Mesenteric fat pad (tissue), 1 donor: ENCODE measurements at places on chromosomes 5 and 9. TPM values are rescaled to one million over a fixed set of nuclear protein-coding genes. Genes with fewer than 3 reads are reported as not detected.

TGFBI gene
- 254 TPM for total RNA-seq

DNA sequence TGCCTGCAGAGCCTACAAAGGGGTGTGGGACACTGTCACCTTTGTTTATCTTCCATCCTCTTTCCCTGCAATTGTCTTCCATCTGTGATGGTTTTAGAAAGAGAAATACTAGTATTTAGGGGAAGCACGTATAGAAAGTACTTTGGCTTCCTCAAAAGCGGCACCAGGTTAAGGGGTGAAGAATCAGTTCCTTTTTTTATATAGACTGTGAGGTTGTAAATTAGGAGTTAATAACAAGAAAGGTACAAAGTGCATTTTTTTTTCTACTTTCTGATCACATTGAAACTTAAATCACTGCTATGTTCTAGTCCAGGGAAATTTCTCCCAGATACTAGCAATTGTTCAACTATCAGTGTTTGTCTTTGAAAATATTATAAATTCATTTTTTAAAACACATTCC lies 219.3 kb downstream of the CEMIP2 start:
- no peak for DNase-seq

GAPVD1 gene
- total RNA-seq: 66.8 TPM

DNA sequence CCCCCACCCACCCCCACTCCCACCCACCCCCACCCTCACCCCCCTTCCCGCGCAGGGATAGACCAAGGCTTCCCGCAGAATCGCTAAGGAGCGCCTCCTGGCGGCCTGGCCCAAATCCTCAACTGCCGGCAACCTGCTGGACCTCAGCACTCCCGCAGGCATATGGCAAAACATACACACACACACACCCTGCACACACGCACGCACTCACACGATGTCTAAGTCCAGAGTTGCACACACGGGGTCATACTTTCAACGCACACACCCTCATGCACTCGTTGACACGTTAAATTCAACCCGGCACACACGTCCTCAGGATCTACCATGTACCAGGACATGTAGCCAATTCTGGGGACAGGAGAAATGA lies 1.7 kb downstream of the CPLX2 start:
- DNase-seq: no peak

DNA sequence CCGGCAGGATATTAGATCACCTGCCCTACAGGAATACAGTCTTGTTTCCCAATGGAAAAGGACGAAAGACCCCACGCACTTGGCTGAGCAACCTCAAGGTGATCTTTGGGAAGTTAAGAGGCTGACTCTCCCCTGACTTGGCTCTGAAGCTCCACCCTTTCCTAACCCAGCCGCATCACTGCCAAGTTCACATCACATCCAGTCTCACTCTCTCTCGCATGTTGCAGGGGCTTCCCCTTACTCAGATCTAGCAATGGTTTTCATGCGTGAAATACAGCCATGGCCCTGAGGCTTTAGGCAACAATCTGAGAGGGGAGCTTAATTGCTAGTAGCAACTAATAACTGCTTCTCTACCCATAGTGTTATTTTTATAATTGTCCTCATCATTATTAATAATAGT lies 211.6 kb downstream of the DOCK8 start:
- DNase-seq: no peak

- no peak for DNase-seq
Measured at GRCh38 chr5:124333298-124333979, 413.0 kb downstream of the ZNF608 start.

DNA sequence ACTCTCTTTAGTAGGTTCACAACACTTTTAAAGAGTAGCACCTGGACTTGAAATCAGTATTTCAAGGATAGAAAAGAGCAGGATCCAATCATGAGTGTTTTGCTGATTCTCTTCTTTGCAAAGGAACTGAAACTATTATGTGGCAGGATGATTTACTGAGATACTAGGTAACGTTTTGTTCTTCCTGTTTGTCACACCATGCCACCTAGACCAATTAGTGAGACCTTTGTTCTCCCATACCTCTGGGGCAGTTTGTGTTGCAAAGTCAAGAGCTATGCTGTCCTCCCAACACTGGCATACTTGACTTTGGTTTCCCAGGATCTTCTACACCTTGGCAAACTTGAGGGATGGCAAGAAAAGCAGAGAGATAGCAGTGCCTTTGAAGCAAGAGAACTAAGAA lies 43.4 kb downstream of the PPP1R2B start:
- no peak for DNase-seq

GRCh38 chr9:6007058-6007769 lies 8.2 kb downstream of the RANBP6 start:
- peak; percentile 97 for DNase-seq

DNA sequence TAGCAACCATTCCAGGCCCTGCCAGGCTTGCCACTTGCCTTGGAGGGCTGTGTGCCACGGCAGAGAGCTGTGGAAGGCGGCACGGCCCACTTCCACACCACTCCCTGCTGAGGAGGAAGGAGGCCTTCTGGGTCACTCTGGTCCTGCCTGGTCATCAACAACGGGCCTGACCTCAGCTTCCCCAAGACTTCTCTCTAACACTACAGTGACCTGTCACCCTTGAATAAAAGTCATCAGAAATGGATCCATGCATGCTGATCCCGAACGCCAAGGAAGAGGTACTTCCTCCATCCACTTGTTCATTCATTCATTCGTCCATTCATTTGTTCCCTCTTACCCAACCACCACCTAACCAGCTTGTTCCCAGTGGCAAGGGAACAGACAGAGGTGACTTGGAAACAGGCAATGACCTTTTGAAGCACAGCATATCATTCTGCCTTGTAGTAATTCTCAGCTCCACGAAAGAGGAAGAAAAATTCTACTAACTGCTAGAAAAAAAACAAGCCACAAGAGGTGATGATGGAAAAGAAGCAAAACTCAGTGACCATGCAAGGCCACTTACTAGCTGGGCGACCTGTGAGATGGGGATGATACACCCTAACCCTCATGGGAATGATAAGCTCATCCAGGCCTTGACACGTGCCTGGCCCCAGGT lies 58.6 kb downstream of the STK10 start:
- no peak for DNase-seq

DNA sequence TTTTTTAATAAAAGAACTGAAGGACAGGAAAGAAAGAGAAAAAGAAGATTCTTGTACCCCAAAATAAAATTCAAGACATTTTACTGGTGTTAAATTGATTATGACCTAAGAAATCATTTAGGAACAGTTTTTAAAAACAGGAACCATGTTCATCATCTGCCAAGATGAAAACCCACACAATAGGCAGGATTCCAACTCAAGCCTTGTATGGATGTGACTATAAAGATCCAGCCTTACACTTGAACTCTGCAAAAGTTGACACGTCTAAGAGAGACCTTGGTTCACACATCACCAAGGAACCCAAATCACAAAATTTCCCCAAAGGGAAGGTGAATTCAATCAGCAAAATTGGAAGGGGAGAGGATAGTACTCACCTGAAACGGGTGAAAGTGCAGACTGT lies 82.6 kb downstream of the SMIM23 start:
- DNase-seq: no peak

GRCh38 chr5:69083412-69083811 lies 10.4 kb upstream of the SLC30A5 start:
- DNase-seq: no peak

DNA sequence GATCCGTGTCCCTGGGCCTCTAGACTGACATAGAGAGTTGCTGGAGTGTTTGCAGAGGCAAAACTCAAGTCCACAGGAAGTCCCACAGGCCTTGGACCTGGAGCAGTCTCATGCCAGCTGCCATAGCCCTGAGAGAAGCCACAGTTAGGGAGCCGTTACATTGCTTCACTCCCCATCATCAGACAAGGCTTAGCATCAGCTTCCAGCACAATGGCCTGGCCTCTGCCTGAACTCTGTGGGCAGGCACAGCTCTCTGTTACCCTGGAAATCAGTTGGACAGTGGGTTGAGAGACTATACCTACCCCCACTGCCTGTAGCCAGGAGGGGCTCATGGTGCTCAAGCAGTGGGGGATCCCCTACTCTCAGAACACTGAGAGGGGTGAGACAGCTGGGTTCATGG lies 16.2 kb upstream of the C9orf72 start:
- DNase-seq: no peak

SLC6A3 gene
- not detected for total RNA-seq

GRCh38 chr5:147855774-147856069 lies 22.8 kb upstream of the SCGB3A2 start:
- no peak for DNase-seq

BTNL9 gene
- total RNA-seq: 407 TPM

GRCh38 chr5:124823380-124823779 lies 76.9 kb upstream of the ZNF608 start:
- no peak for DNase-seq

- DNase-seq: no peak
Measured at GRCh38 chr9:682633-683508, 158.6 kb upstream of the DMRT1 start.

DNA sequence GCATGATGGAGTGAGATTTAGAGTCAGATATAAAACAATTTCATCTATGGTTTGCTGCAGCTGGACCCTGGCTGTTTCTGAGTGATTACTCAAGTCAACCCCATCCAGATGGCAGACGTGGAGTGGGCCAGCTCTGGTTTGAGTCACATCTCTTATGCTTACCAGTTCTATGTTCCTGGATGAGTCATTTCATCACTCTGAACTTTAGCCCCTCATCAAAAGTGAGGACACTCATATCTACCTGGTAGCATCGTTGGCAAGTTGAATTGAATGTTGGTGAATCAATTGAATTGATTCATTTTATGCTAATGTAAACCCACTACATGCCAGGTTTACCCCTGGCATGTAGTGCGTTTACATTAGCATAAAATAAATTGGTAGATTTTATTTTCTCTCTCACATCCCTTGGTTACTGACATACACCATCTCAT lies 176.4 kb downstream of the FGF18 start:
- peak; percentile 49 for DNase-seq

DNA sequence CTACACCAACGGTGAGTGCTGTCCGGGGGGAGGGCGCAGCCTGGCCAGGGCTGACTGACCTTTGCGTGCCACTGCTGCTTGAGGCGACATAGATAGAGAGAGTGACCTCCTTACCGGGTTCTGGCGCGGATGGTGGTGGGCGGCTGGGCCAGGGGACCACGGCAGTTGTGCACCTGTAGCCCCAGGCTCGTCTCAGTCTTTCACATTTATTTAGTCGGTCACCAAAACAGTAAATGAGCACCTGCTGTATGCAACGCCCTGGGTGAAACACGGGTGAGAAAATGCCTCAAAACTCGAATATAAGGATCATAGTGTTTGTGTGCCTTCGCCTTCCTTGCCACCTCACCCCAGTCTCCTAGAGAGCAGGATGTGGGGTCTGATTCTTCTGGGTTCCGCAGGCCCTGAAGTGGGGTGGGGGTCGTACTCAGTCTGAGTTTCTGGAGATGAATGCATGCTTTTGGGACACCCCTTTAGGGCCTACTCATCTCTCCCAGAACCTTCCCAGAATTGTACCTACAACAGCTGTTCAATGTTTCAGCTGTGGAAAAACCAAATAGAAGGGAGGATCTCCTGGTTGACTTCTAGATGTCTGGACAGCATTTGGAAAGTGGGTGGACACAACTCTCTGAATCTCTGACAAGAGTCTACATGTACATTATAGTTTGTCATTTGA lies 714 bp downstream of the SEC24A start:
- peak; percentile 91 for DNase-seq

DNA sequence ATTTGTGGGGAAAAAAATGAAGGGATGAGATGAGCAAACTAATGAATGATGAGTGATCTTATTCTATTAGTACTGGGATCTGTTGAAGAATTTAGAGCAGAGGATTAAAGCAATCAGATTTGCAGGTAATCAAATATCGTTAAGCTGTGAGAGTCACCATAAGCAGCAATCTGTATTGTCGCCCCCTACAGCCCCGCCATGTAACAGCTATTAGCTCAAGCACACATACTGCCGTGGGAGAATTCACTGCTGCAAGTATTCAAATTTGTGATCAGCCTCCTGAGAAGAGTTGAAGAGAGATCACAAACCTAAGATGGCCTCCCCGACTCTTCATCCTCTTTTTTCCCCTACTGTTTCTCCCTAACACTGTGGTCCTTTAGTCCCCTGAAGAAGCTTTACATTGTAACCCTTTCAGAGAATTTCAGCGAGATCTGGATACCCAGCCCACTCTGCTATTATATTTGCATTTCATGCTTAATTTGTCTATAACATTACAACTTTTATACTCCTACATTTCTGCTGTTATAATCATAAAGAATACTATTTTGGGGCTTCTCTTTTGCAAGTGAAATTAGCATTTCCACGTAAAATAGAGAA lies 28.5 kb upstream of the PHF24 start:
- DNase-seq: no peak

TMEM252 gene
- total RNA-seq: not detected

- no peak for DNase-seq
Measured at GRCh38 chr5:121497176-121497575, 354.5 kb upstream of the FTMT start.

- no peak for DNase-seq
Measured at GRCh38 chr5:114360816-114361723, 800 bp upstream of the KCNN2 start.

- no peak for DNase-seq
Measured at GRCh38 chr5:152218694-152219093, 186.4 kb downstream of the NMUR2 start.

DNA sequence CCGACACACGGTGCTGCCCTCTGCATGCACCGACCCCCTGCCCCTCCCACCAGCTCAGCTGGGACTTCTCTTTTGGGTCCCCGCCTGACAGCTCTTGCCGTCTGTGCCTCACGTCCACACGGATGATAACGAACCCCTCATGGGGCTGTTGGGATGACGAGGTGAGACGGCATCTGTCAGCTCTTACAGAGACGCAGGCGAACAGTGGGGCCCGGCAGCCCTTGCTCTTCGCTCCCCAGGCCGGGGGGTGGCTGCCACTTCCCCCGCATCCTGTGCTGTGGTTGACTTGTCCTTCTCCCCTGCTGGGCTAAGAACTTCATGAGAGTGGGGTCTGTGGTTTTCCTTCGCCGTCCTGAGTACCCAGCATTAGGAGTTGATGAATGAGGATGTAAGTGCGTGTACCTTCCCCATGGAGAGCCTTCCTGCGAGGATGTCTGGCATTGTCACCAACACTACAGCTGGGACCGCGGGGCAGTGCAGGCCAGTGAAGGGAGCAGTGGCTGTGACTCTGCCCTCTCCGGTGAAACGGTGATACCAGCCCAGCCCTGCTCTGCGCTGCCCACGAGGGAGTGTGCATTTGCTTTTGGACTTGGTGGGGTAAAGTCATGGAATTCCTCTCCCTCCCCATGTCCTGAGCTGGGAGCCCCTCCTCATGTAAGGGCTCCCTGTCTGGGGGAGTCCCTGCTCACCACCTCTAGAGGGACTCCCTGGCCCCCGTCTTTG lies 23.2 kb downstream of the HK3 start:
- DNase-seq: no peak

- no peak for DNase-seq
Measured at GRCh38 chr9:86575825-86576525, 221.8 kb upstream of the TUT7 start.

ADGRD2 gene
- not detected for total RNA-seq

DNA sequence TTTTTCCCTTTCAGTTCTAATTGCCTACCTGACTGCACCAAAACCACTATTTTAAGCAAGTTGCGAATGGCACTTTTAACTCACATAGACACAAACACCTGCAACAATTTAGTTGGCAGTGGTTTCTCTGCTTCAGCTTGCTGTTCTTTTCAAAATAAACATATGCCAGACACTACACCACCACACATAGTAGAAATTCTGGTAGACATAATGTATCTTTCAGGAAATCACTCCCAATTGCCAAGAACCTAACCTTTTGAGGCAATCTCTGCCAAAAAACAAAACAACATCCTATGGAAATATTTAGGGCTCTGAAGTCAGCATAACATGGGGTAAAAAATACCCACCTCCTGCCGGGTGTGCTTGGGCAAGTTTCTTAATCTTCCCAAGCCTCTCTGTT lies 27.7 kb downstream of the GLIS3 start:
- no peak for DNase-seq
